A673 (cell line): ENCODE measurements at places on chromosomes 6 and 20. TPM values are rescaled to one million over a fixed set of nuclear protein-coding genes. Genes with fewer than 3 reads are reported as not detected.

- H3K27me3 ChIP-seq, result no peaks in the 10 kb centered on the region
- no peak overlapping the region for H3K4me3 ChIP-seq
- H3K4me1 ChIP-seq, result no peaks in the 10 kb centered on the region
- DNase-seq, result no peak
- no peaks in the 10 kb centered on the region for H3K36me3 ChIP-seq
Observed at GRCh38 chr6:153856929-153857376, 182.1 kb upstream of the OPRM1 start.

GRCh38 chr20:40702504-40702903 lies 13.5 kb upstream of the MAFB start:
- H3K4me1 ChIP-seq, result no peaks in the 10 kb centered on the region
- DNase-seq, result no peak
- H3K27ac ChIP-seq, result no peak overlapping the region
- H3K4me3 ChIP-seq, result no peak overlapping the region

- no peak for DNase-seq
- H3K27me3 ChIP-seq, result no peaks in the 10 kb centered on the region
- H3K4me3 ChIP-seq, result no peak overlapping the region
- H3K27ac ChIP-seq, result no peak overlapping the region
- no peaks in the 10 kb centered on the region for H3K4me1 ChIP-seq
Observed at GRCh38 chr6:90015883-90016282, 121.6 kb downstream of the GJA10 start.

DNA sequence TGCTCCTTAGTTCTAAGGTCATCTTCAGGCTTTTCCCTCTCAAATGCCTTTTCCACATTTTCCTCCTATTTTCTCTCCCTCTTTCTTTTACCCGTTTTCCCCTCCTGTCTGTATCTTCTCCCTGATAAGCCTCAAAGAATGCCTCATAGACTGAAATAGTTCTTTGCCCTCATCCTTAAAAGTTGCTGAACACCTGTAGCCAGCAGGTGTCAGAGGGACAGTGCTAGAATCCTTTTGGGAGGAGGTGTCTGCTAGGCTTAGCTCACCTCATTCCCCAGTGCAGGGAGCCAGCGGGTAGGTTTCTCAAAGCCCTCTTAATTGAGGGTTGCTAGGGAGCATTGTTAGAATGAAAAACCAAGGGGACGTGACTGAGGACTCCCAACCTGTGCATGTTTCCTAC lies 204.0 kb downstream of the TSHZ2 start:
- H3K27ac ChIP-seq, result no peak overlapping the region
- no peak overlapping the region for H3K4me3 ChIP-seq
- no peaks in the 10 kb centered on the region for H3K27me3 ChIP-seq
- H3K36me3 ChIP-seq, result no peaks in the 10 kb centered on the region
- H3K4me1 ChIP-seq, result no peaks in the 10 kb centered on the region

- no peak for DNase-seq
- H3K4me3 ChIP-seq, result no peak overlapping the region
- H3K27ac ChIP-seq, result peak overlapping the region; percentile 1
- H3K4me1 ChIP-seq, result peaks cover 26% of the 10 kb centered on the region
- no peaks in the 10 kb centered on the region for H3K27me3 ChIP-seq
Observed at GRCh38 chr6:56032715-56033260, 157.4 kb upstream of the BMP5 start.

DNA sequence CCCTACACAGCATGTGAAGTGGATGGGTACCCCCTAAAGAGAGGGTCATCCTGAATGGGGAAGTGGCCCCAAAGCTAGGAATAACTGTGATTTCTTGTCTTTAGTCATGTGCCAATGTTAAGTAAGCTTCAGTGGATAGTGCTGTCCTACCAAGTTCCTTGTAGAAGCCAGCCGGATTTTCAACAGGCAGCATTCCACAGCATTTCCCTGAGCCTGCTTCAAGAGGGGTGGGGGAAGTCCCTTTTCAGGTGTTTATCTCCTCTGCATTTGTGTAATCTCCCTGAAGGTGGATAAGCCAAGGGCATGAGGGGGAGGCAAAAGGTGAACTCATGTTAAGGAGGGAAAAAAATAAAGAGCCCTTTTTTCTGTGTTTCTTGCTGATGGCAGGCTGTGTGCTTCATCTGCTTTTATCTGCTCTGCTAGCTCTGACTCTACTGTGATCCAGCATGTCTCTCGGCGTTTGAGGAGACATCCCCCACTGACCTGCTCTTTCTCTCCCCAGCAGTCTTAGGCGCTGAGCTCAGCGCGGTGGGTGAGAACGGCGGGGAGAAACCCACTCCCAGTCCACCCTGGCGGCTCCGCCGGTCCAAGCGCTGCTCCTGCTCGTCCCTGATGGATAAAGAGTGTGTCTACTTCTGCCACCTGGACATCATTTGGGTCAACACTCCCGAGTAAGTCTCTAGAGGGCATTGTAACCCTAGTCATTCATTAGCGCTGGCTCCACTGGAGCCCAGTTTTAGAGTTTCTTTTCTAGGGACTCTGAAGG lies 1.9 kb downstream of the EDN1 start:
- H3K4me1 ChIP-seq, result no peaks in the 10 kb centered on the region
- no peak for DNase-seq
- peaks cover 25% of the 10 kb centered on the region for H3K27me3 ChIP-seq
- H3K4me3 ChIP-seq, result no peak overlapping the region

DNA sequence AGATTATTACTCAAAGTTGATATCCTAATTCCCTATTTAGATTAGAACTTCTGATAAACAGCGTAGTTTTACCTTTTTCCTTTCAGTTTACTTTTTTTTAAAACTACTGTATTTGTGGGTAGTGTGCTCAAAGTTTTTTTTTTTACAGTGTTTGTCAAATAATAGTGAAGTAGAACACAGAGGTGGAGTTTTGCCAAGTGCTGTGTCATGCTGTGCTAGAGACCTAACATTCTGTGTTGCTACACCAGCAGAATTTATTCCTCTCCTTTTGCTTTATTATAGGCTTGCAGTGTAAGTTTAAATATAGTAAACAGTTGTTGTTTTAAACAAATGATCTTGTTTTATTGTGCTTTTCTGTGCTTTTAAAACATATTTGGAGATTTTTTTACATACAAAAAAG lies 125.4 kb downstream of the HIVEP1 start:
- peaks cover 12% of the 10 kb centered on the region for H3K4me1 ChIP-seq
- DNase-seq, result peak; percentile 43
- H3K27ac ChIP-seq, result no peak overlapping the region
- no peaks in the 10 kb centered on the region for H3K27me3 ChIP-seq

DNA sequence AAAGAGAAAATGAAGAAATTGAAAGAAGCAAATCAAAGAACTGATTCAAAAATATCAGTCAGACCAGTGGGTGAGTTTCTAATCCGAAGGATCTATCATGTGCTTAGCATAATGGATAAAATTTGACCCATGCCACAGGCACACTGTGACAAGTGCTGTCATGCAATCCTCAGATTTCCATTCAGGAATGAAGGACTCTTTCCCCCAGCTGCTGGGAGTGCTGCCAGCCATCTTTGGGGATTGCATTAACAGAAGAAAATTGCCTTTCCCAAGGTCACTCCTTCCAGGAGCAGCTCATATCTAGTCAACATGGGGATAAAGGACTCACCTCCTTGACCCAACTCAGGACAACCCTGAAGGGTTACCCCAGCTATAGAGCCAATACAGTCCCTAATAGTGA lies 316.7 kb upstream of the TBX18 start:
- DNase-seq, result no peak
- H3K27ac ChIP-seq, result no peak overlapping the region
- peaks cover 28% of the 10 kb centered on the region for H3K4me1 ChIP-seq
- no peaks in the 10 kb centered on the region for H3K27me3 ChIP-seq
- H3K4me3 ChIP-seq, result no peak overlapping the region

GRCh38 chr6:43488667-43489276 lies 11.4 kb downstream of the TJAP1 start:
- H3K27me3 ChIP-seq, result no peaks in the 10 kb centered on the region
- H3K36me3 ChIP-seq, result no peaks in the 10 kb centered on the region
- no peak overlapping the region for H3K4me3 ChIP-seq
- H3K4me1 ChIP-seq, result peaks cover 37% of the 10 kb centered on the region
- DNase-seq, result no peak
- no peak overlapping the region for H3K27ac ChIP-seq

DNA sequence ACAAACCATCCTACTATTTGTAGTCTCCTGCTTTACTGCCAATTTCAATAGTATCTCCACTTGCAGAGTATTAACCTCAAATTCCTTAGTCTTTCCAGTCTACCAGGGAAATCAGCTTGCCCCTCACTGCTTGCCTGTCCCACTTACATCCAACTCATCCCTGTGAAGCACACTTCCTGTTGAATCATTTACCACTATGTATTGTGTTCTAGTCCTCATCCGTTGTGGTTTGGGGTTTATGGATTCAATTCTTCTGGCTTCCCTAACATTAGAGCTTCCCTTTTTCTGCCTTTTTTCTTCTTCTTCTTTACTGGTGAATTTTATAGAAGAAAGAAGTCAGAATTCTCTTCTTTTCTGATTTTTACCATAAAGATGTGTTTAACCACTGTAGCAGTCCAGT lies 5.1 kb upstream of the TXLNB start:
- H3K4me1 ChIP-seq, result no peaks in the 10 kb centered on the region
- no peaks in the 10 kb centered on the region for H3K27me3 ChIP-seq
- no peak overlapping the region for H3K4me3 ChIP-seq
- no peaks in the 10 kb centered on the region for H3K36me3 ChIP-seq
- no peak overlapping the region for H3K27ac ChIP-seq
- DNase-seq, result no peak

DNA sequence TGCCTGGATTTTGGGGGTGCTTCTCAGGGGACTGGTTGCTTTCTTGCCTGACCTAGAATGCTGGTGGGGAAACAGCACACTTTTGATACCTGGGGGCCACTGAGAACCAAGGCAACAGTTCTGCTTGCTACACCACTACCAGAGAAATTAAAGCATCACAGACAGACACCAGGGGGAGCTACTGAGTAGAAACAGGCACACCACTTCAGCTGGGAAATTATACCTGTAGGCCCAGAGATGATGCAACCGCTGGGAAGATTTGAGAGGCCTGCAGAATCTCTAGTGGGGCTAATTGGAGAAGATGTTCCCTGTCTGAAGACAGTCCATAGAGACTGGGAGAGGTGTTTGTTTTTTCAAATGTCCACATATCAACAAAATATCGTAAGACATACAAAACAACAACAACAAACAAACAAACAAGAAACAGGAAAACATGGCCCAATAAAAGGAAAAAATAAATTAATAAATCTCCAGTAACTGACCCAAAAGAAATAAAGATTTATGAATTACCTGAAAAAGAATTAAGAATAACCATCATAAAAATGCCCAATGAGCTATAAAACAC lies 129.4 kb upstream of the RIN2 start:
- peaks cover 16% of the 10 kb centered on the region for H3K36me3 ChIP-seq
- no peak overlapping the region for H3K4me3 ChIP-seq
- peak overlapping the region; percentile 1 for H3K27ac ChIP-seq
- H3K4me1 ChIP-seq, result peaks cover 2% of the 10 kb centered on the region
- no peaks in the 10 kb centered on the region for H3K27me3 ChIP-seq
- DNase-seq, result peak; percentile 77

- H3K27me3 ChIP-seq, result no peaks in the 10 kb centered on the region
- no peak overlapping the region for H3K27ac ChIP-seq
- H3K36me3 ChIP-seq, result peaks cover 5% of the 10 kb centered on the region
Observed at GRCh38 chr20:4956200-4956810, 45.0 kb downstream of the SLC23A2 start.

DNA sequence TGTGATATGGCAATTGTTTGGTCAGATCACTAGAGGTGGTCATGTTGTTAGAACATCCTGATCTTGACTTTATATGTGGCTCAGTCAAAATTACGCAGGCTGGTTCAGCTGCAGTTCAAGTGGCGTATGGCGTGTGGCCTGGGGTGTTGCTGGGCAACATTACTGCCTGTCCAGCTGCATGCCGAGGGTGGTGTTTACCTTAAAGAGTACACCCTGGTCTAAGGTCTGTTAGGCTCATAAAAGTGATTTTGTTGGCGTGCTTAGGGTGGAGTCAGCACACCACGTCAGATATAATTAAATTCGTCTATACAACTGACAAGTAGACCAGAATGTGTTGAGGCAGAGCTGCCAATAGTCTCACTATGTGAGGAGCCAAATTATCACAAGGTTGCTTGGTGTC lies 55.6 kb upstream of the NEDD9 start:
- no peak overlapping the region for H3K4me3 ChIP-seq
- H3K27ac ChIP-seq, result no peak overlapping the region
- no peak for DNase-seq
- H3K4me1 ChIP-seq, result no peaks in the 10 kb centered on the region

DNA sequence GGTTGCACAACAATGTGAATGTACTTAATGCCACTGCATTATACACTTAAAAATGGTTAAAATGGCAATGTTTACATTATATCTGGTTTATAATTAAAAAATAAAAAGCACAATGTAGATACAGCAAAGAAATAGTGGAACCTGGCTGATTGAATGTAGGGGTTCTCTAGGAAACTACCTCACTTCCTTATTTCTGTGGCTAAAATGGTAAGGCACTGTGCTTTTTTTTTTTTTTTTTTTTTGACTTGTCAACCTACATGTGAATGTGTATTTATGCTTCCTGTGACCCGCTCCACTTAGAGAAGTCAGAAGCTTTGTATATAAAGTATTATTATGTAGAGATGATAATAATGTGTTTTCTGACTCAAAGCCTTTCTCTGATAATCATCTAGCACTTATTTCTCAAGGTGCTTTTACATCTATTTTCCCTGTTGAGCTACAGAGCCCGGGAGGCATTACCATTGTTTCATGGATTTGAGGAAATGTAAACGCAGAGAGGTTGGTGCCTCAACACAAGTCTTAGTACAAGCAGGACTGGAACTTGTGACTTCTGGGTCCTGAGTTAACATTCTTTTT lies 55.0 kb downstream of the SOX4 start:
- H3K36me3 ChIP-seq, result no peaks in the 10 kb centered on the region
- H3K27ac ChIP-seq, result no peak overlapping the region
- no peak for DNase-seq
- no peak overlapping the region for H3K4me3 ChIP-seq
- no peaks in the 10 kb centered on the region for H3K4me1 ChIP-seq

- H3K27me3 ChIP-seq, result no peaks in the 10 kb centered on the region
- no peaks in the 10 kb centered on the region for H3K36me3 ChIP-seq
- DNase-seq, result no peak
- no peak overlapping the region for H3K27ac ChIP-seq
- H3K4me1 ChIP-seq, result no peaks in the 10 kb centered on the region
Observed at GRCh38 chr6:54085541-54085940, 25.7 kb upstream of the MLIP start.

- no peak overlapping the region for H3K27ac ChIP-seq
- no peaks in the 10 kb centered on the region for H3K4me1 ChIP-seq
- H3K27me3 ChIP-seq, result peaks cover 3% of the 10 kb centered on the region
Observed at GRCh38 chr20:6590891-6591637, 176.4 kb upstream of the BMP2 start.

- H3K4me3 ChIP-seq, result no peak overlapping the region
- DNase-seq, result no peak
- H3K36me3 ChIP-seq, result no peaks in the 10 kb centered on the region
- no peaks in the 10 kb centered on the region for H3K4me1 ChIP-seq
Observed at GRCh38 chr6:25537349-25538018, 114.5 kb upstream of the SCGN start.

GRCh38 chr20:2698186-2698817 lies 5.7 kb downstream of the EBF4 start:
- no peak overlapping the region for H3K4me3 ChIP-seq
- no peak overlapping the region for H3K27ac ChIP-seq
- no peak for DNase-seq
- no peaks in the 10 kb centered on the region for H3K36me3 ChIP-seq
- peaks cover 13% of the 10 kb centered on the region for H3K4me1 ChIP-seq

Gene TRIM31
- total RNA-seq, result not detected in 2 replicates

Gene HSPA1L
- total RNA-seq, result 1.1 and 1.4 TPM in 2 replicates

Gene LY6G6F
- total RNA-seq, result not detected in 2 replicates

Gene HLA-DRB1
- total RNA-seq, result not detected in 2 replicates

Gene OR2J3
- not detected in 2 replicates for total RNA-seq

Gene LRFN2
- total RNA-seq, result 22.3 and 26.6 TPM in 2 replicates

Gene RPN2
- 222 and 239 TPM in 2 replicates for total RNA-seq

Gene BEND3
- 9.9 and 10.9 TPM in 2 replicates for total RNA-seq

Gene LAMA4
- 1.2 and 2.0 TPM in 2 replicates for total RNA-seq

Gene KCNK17
- total RNA-seq, result not detected in 2 replicates

Gene KIF6
- total RNA-seq, result 2.7 and 3.3 TPM in 2 replicates

Gene PROKR2
- total RNA-seq, result not detected in 2 replicates
